ENCODE measurements at places on chromosomes 12 and 14. TPM values are rescaled to one million over a fixed set of nuclear protein-coding genes. Genes with fewer than 3 reads are reported as not detected.

DNA sequence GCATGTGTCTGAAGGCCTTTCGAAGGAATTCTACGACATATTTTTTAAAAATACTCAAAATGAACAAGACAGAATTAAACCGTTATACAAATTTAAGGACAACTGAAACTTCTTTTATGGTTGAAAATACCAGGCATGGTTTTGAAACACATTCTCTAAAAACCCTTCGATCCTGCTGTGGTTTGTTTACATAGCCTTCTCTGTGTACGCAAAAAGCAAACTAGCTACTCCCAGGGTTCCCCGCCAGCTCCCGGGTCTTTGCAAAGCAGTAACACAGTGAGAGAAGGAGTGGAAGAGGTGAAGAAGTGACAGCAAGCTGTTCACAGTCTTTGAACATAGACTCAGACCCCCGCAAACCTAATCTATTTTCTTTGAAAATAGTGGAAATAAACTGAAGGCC, 2.2 kb upstream of the TC2N start:
- DNase-seq: no peak

Gene CCDC197
- not detected for polyA plus RNA-seq

- DNase-seq: no peak
Measured at GRCh38 chr12:33676866-33677265, 237.2 kb upstream of the SYT10 start.

- DNase-seq: no peak
Measured at GRCh38 chr14:57573173-57573572, 79.5 kb upstream of the CCDC198 start.

DNA sequence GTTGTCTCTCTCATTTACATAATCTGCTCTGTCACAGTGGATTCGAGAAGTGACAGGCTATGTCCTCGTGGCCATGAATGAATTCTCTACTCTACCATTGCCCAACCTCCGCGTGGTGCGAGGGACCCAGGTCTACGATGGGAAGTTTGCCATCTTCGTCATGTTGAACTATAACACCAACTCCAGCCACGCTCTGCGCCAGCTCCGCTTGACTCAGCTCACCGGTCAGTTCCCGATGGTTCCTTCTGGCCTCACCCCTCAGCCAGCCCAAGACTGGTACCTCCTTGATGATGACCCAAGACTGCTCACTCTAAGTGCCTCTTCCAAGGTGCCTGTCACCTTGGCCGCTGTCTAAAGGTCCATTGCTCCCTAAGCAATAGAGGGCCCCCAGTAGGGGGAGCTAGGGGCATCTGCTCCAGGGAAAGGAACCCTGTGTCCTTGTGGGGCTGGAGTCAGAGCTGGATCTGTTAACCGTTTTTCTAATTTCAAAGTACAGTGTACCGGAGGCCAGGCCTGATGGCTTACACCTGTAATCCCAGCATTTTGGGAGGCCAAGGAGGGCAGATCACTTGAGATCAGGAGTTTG, 5.1 kb downstream of the ERBB3 start:
- no peak for DNase-seq

DNA sequence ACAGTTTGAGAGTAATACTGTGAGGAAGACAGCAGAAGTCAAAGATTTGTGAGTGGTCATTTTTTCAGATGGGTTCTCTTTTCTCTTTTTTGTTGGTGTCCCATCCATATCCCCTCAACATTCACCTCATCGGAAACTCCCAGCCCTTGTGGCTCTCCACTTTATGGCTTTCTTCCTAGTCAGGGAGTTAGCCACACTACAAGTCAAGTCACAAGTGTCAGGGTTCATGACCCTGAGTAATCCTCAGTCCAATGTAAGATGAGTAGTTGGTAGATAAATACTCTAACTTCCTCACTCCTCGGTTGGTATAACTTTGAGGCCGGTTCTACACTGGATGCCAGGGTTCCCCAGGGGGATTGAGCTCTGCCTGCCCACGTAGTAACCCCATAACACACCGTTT, 41.4 kb downstream of the PTGER2 start:
- DNase-seq: no peak

GRCh38 chr14:36515896-36516718, 3.9 kb downstream of the NKX2-1 start:
- no peak for DNase-seq

- no peak for DNase-seq
Measured at GRCh38 chr14:23558346-23559009, 2.4 kb downstream of the THTPA start.
